ENCODE measurements at places on chromosomes 1 and 21.
A peak's percentile ranks its signal among the peaks of the same experiment; 100 is the strongest.

- no peak for DNase-seq
Measured at GRCh38 chr21:46114963-46115362, 17.1 kb downstream of the COL6A2 start.

- no peak for DNase-seq
Measured at GRCh38 chr21:40049931-40050290, 182.7 kb downstream of the PCP4 start.

DNA sequence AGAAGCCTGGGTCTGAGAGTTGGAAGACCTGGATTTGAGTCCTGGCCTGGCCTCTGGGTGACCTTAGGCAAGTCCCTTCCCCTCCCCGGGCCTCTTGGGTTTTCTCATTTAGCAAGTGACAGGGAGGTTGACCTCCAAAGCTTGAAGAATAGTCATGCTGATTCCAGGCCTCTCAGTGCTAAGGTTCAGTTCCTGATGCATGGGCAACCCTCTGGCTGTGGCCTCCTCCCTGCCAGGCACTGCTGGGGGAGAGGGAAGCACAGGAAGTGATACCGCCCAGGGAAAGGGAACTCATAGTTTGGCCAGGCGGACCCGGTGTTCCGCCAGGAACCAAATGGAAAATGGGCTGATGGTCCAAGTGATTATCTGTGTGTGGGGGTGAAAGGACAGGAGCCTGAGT lies 23.6 kb upstream of the WASF2 start:
- DNase-seq = no peak

GRCh38 chr1:157505481-157506272 lies 46.6 kb downstream of the FCRL5 start:
- DNase-seq = no peak

DNA sequence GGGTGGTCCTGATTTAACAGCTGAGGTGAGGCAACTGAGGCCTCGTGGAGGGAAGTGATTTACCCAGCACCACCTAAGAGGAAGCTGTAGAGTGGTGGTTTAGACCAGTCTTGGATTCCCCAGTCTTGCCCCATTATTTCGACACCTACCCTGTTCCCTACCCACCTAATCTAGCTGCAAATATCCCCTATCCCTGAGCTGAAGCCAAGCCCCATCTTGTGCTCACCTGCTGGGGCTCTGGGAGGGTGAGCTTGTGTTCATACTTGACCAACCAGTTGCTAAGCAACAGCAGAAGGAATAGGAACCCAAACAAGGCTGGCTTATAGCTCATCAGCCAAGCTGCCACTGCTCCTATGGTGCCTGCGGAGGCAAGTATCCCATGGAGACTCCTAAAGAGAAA lies 2.0 kb downstream of the TEX46 start:
- DNase-seq = no peak

GRCh38 chr1:230123280-230124185 lies 56.5 kb downstream of the GALNT2 start:
- no peak for DNase-seq

DNA sequence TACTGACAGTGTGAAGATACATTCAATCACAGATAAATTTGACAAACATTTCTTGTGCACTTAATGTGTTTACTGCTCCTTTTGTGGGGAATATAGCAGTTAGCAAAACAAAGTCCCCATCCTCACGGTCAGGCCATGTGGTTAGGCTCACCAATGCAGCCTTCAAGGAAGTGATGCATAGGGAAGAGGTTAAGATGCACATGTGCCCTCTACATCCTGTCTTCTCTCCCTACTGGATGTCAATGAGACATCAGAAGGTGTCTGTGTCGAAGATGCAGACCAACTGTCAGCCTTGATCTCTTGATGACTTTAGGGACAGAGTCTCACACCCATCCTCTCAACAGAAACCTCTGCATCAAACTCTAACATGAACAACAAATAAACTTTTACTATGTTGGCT lies 78.7 kb downstream of the FH start:
- DNase-seq = no peak

DNA sequence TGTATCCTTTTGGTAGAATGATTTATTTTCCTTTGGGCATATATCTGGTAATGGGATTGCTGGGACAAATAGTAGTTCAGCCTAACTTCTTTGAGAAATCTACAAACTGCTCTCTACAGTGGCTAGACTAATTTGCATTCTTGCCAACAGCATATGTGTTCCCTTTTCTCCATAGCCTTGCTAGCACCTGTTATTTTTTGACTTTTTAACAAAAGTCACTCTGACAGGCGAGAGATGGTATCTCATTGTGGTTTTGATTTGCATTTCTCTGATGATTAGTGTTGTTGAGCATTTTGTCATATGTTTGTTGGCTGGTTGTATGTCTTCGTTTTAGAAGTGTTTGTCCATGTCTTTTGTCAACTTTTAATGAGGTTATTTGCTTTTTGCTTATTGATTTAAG lies 99.8 kb downstream of the UCK2 start:
- no peak for DNase-seq

DNA sequence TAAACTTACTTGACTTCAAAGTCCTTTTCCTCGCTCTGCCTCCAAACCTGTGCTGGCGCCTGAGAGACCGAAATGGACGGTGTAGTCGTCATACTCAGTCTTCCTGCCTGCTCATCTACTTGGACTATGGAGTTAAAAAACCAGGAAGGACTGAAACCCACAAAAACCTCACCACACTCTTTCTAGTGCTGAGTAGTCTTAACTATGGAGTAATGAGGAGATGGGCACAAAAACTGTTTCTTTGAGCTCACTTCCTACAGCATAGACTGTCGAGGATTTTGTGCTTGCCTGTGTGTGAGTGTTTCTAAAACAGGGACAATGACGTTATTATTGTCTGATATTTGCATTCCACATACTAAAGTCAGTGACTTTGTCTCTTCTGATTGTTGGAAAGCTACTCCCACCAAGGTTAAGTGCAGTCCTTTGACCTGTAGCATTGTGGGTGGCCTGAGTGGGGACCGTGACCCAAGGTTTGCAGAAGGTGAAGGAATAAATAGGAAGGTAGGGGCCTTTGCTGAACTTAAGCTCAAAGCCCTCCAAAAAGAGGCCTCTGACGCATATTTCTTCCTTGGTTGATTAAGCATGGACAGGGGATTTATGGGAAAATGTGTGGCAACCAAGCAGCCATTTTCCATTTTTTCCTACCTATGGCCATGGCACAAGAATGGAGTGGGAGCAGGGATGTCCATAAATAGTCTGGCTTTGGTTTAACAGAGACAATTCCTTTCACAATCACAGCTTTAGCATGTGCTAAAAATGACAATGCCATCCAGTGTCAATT lies 109.6 kb downstream of the ZBTB18 start:
- peak; percentile 77 for DNase-seq

DNA sequence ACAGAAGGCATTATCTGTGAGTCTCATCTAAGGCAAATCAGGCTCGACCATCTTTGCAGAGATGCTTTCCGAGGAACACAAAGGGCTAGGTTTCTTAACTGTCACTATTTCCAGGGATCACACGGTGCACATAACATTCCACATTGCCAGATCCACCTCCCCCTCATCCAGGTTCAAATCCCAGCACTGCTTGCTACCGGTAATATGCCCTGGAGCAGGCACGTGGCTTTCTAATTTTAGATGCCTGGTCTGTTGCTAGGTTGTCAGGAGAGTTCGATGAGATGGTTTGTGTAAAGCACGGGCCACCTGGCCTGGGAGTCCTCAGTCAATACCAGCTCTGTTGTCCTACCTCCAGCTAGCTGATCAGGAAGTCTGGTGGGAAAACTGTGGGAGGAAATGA lies 598.6 kb downstream of the NPHP4 start:
- DNase-seq = no peak

GRCh38 chr1:159790237-159790917 lies 9.6 kb downstream of the DUSP23 start:
- no peak for DNase-seq

DNA sequence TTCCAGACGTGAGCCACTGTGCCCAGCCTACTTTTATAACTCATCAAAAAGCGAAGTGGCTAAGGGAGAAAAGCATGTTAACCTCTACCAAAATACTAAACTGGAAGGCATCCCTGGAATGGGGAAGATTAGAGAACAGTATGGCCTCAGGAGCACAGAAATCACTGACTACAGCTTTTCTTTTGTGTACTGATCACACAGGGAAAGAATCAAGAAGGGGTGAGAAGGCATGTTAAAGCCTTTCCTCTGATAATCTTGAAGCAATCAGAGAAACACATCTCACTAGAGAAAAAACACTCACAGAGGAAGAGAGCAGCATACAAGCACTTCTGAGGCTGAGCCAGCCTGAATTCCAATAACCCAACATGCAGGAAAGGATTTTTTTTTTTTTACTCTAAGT lies 10.7 kb downstream of the PCAT6 start:
- DNase-seq = no peak

DNA sequence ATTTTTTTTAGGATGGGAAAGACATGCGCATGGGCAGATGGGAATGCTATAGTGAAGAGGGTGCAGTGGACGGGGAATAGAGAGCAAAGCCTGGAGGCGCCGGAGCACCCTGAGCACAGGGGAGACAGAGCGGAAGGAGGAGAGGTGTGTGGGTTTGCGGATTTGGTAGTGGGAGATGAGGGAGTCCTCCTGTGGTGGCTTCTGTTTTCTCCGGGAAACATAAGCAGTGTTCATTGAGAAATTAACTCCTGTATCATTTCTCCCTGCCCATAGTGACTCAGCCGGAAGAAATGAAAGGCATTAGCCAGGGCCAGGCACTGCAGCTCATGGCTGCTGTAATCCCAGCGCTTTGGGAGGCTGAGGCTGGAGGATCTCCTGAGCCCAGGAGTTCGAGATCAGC lies 4.7 kb upstream of the PTPRF start:
- peak; percentile 29 for DNase-seq

- DNase-seq = no peak
Measured at GRCh38 chr1:231862611-231863010, 236.0 kb downstream of the DISC1 start.

- no peak for DNase-seq
Measured at GRCh38 chr1:100810360-100810759, 84.3 kb downstream of the EXTL2 start.

DNA sequence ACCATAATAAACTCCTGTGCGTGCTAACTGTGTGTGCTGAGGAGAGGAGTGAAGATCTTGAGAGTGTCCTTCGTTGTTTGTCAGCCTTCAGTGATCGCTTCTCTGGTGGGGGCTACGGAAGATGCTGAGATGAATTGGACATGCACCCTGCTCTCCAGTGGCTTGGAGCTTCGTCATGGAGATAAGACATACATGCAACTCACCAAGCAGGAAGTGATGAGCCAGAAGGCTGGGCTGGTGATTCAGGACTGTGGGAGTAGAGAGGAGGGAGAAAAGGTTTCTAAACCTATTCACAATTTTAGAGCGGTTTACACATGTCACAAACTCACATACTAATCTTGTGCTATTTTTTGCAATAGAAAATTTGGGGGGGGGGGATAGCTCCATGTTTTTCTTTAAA lies 128.9 kb upstream of the ADAR start:
- DNase-seq = no peak

DNA sequence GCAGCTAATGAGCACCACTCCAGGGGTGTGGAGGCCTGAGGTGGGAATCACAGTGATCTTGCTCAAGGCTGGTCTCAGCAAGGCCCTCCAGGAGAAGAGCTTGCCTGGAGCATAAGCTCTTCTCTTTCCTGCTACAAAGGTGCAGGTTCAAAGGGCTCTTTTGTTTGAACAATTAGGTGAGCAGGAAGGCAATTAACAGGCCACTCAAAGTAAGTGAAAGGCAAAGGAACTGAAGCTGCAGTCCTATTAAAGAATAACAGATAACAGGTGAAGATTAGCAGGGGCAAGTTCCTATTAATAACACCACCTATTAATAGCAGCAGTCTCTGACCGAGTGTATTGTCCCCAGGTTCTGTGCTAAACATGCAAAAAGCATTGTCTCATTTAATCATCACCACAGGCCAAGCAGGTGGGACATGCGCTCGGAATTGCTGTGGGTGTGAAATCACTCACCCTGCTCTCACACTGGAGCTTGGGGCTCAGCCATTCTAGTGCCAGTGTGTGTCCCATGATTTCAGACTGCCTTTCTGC lies 113.8 kb downstream of the RHOU start:
- no peak for DNase-seq

DNA sequence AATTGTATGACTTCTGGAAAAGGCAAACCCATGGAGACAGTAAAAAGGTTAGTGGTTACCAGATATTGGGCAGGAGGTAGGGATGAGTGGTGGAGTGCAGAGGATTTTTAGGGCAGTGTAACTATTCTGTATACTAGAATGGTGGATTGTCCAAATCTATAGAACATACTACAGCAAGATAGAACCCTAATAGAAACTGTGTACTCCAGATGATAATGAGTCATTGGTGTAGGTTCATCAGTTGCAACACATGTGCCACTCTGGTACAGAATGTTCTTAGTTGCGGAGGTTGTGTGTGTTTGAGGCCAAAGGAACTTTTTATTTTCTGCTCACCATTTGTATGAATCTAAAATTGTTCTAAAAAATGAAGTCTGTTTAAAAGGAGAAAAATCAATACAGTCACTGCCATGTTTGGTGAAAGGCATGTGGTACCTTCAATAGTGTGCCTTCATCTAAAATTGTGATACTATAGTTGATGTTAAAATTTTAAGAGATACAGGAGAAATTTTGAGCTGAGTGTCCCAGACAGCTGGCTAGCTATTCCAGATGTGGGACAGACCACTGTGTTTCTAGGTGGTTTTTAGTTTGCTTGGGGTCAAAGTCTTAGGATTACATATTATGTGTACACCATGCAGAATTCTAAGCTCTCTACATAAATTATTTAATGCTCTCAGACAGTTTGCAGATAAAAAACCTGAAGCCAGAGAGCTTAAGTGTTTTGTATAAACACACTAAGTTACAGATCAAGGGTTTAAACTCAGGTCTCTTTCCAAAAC lies 150.5 kb downstream of the RPS6KC1 start:
- DNase-seq = no peak

DNA sequence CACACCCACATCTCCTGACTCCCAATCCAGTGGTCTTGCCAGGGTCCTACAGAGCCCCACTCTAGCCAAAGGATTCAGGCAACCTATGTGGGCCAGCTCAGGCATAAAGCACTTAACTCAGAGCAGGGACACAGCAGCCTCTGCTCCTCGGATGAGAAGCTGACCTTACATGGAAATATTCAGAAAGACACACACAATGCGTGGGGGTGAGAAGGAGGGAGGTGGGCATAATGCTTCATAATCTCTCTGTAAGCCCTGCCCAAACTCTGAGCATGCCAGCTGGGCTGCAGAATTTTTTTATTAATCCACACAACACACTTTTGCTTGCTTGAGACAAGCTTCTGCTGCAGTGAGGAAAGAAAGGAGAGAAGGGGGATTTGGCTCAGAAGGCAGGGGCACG lies 21.6 kb downstream of the KCND3 start:
- no peak for DNase-seq

All from T1000 (cell line).